ENCODE measurements at places on chromosomes 1 and 21.

GRCh38 chr1:212452323-212453155, 19.8 kb downstream of the NENF start:
- peak; percentile 91 for DNase-seq

DNA sequence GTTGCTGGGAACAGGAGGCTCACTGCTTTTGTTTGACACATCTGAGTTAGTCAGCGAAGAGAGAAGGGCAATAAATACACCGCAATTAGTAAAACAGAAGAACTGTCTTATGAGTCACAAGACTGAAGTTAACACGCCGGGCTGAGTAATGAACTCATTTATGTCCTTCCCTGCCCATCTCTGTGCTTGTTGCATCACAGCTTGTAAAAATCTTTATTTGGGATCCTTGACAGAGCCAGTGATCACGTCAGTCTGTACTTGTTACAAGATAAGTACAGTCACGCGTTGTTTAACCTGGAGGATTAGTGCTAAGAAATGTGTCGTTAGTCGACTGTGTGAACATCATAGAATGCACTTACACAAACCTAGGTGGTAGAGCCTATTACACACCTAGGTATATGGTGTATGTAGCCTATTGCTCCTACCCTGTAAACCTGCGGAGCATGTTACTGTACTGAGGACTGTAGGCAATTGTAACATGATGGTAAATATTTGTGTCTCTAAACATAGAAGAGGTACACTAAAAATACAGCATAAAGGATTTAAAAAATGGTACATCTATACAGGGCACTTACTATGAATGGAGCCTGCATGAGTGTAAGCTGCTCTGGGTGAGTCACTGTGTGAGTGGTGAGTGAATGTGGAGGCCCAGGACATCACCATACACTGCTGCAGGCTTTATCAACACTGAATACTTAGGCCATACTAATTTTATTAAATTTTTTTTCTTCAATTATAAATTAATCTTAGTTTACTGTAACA, 272.2 kb downstream of the TNR start:
- no peak for DNase-seq

GRCh38 chr1:94017155-94017829, 103.7 kb downstream of the ABCA4 start:
- no peak for DNase-seq

DNA sequence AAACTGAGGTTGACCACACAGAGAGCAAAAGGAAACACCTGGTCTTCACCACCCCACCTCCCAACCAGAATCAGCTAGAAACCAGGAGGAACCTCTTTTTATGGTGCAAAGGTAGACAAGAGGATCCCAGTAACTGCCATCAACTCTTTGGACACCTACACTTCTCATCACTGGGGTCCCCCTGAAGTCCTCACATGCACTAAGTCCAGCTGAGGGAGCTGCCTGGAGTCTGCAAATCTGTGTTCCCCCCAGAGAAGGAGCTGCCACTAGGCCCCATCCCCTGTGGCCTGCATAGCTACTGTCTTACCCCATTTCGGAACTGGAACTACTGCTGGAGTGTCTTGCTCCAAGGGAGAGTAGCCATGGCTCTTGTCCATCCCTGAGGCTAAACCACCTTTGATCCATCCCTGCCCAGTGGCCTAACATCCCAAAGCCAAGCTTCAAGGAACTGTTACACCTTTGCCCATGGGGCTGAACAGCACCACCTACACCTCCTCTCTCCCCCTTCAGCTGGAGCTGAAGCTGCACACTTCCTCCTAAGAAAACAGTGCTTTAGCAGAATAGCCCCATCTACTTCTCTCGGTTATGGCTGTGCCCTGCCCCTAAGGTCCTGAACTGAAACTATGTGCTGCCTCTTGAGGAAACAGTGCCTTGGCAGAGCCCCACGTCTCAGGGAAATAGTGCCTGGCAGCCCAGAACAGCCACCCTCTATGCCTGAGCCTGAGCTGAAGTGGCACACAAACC, 85.4 kb upstream of the CD53 start:
- no peak for DNase-seq

DNA sequence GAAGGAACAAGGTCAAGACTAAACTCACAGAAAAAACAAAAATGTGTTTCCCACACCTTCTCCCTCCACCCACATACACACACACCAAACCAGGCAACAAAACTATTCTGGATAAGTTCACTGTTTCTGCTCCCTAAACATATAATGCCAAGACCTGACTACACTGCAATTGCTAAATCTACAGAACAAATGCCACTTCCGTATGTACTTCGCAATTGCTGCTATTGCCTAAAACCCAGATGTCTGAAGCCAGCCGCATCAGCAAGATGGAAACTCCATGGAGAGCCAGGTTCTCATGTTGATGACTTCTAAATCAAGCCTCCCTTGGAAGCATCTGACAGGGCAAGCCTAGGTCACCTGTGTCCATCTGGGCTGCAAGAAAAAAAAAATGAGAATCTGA, 8.3 kb upstream of the AIM2 start:
- DNase-seq: no peak

DNA sequence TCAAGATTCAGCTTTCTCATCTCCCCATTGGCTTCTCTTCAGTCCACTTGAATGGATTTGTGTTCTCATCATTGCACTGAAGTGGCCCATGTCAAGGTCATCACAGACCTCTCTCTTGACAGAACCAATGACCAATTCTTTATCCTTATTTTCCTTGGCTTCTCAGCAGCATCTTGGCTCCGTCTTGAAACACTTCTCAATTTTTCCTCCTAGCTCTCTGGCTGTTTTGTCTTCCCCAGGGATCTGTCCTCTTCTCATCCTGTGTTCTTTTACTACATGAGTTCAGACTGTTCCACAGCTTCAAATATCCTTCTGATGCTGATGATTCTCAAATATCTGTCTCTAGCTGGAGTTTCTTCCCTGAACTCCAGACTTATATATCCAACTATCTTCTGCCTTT, 78.6 kb downstream of the COLGALT2 start:
- DNase-seq: no peak

GRCh38 chr1:40684669-40685068, 6.8 kb upstream of the NFYC start:
- no peak for DNase-seq

DNA sequence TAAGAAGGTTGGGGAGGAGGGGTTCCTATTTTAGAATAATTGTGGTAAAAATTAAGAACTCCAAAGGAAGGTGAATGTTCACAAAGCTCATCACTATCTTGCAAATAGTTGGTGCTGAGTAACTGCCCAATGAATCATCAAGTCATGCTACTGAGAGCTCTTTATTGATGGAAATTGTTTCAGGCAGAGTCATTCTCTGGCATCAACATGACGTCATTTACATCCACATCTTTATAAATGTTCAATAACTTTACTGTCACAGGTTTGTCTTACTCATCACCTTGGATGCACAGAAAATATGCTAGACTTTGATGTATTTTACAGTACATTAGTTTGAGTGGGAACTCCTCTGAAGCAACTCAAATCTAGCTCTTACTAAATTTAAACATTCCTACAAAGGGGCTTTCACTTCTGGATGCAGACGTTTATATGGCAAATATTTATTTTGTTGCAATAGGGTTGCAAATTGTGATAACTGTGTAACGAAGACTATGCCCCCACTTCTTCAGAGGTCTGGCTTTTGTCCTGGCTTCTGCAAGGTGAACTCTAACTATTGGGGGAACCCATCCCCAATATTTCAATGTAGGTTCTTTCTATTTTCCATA, 273.7 kb upstream of the AJAP1 start:
- no peak for DNase-seq

DNA sequence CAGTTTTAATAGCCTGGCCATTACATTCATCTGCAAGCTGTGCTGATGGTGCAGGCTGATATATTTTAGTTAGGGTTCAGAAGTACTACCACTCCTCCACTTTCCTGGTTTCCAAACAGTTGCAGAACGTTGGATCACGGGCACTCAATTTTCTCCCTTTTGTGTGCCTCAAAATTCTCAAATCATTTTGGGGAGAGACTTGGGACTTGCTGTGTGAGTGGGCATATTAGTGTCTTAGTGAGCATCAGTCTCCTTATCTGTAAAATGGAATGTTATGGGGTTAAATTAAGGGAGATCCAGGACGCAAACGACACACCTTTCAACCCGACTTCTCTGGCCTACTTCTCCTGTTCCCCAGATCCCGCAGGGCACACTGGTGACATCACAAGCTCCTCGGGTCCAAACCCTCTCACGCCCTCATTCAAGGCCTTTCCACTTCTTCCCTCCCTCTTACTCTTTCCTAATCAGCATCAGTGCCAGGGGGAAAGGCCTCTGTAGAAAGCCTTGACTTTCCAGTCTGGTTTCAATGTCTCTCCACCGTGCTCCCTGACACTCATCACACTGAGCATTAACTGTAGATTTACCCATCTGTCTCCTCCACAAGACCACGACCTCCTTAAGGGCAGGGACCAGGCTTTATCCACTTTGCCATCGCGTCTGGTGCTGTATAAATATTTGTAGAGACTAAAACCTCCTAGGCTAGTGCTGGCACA, 1.2 kb downstream of the PIGP start:
- peak; percentile 89 for DNase-seq

GRCh38 chr21:45466330-45467220, 61.6 kb downstream of the COL18A1 start:
- DNase-seq: no peak

DNA sequence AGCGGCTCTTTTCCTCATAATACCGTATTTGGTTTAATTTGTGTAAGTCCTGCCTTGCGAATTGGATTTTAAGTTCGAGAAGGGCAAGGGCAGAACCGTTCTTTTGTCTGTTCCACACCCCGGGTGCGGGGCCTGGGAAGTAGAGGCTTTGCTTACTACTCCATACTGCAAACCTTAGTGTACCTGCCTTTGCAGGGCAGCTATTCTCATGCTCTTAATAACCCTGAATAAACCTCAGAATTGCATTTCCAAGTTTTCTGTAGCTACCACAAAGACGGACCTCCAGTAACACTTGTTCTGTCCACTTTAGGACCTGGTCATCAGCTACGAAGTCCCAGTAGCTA, 657 bp upstream of the HNRNPU start:
- DNase-seq: no peak

- DNase-seq: no peak
Observed at GRCh38 chr1:52926864-52927211, 238 bp upstream of the SCP2 start.

DNA sequence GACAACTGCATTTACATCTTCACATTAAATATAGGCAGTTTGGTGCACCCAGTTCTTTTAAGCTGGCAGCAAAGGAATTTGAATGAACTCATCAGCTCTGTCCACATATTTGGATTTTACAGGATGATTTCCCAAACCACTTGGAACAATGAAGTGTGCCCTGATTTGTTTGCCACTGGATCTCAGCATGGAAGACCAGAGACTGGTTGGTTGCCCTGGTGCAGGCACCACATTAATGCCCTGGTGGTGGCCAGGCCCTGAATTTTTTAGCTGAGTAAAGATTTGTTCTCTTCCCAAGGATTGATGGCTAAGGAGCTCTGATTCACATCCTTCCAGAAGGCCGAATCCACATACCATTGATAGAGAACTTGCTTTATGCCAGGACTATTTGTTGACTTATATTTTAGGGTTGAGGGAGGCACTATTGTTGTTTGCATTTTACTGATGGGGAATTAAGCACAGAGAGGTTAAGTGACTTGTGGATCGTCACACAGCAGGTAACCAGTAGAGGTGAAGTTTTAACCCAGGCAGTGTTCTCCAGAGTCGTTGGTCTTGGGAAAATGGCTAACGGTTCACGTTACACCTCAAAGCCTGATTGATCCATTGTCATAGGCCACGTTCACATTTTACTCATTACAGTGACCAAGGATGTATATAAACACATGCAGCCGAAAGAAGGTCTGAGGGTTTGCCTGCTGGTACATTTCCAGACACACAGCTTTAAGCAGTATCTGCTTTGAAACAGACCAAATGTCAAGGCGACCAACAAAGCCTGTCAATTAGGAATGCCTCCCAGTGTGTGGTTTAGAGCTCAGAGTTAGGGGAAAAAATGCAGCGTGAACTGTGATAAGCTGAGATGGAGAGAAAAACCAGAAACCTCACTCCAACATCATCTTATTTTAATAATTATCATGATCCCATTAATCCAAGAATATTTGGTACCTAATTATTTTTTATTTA, 50.7 kb downstream of the KAZN start:
- no peak for DNase-seq

- DNase-seq: no peak
Observed at GRCh38 chr1:3242408-3243260, 173.6 kb downstream of the PRDM16 start.

DNA sequence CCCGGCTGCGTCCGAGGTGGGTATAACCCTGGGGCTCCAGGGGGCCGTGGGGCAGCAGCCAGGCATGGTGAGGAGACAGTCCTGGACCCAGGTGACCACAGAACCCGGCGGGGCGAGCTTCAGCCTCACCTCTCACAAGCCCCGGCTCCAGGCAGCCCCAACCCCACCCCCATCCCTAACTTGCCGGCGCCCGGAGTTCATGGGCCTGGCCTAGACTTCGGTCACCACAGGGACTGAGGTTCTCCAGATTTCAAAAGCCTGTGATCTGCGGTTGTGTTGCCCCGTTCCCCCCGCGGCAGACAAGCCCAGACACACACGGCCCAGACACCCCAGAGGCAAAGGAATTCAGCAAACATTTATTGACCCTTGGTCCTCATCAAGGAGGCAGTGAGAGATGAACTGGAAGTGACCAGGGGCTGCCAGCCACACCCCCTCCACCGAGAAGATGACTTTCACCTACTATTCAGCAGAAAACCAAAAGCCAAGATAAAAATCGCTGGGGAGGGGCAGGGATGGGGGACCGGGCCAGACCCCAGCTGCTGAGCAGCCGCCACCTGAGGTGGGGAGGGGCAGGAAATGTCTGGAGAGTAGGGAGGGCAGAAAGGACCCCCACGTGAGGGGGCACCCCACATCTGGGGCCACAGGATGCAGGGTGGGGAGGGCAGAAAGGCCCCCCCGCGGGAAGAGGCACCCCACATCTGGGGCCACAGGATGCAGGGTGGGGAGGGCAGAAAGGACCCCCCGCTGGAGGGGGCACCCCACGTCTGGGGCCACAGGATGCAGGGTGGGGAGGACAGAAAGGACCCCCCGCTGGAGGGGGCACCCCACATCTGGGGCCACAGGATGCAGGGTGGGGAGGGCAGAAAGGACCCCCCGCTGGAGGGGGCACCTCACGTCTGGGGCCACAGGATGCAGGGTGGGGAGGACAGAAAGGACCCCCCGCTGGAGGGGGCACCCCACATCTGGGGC, 3.9 kb downstream of the HES4 start:
- no peak for DNase-seq

GRCh38 chr21:40057331-40057730, 190.1 kb downstream of the PCP4 start:
- no peak for DNase-seq

DNA sequence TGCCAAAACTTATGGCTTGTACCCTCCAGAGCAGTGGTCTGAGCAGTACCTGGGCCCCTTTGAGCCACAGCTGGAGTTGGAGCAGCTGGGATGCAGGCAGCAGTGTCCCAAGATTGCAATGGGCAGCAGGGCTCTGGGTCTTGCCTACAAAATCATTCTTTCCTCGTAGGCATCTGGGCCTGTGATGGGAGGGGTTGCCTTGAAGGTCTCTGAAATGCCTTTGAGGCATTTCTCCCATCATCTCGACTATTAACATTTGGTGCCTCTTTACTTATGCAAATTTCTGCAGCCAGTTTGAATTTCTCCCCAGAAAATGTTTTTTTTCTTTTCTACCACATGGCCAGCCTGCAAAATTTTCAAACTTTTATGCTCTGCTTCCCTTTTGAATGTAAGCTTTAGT, 31.0 kb upstream of the TSPAN2 start:
- no peak for DNase-seq

GRCh38 chr1:89739013-89739843, 81.6 kb upstream of the LRRC8D start:
- no peak for DNase-seq

All from tibial artery (tissue), 4 donors.